ENCODE measurements at places on chromosomes 1 and 21.

DNA sequence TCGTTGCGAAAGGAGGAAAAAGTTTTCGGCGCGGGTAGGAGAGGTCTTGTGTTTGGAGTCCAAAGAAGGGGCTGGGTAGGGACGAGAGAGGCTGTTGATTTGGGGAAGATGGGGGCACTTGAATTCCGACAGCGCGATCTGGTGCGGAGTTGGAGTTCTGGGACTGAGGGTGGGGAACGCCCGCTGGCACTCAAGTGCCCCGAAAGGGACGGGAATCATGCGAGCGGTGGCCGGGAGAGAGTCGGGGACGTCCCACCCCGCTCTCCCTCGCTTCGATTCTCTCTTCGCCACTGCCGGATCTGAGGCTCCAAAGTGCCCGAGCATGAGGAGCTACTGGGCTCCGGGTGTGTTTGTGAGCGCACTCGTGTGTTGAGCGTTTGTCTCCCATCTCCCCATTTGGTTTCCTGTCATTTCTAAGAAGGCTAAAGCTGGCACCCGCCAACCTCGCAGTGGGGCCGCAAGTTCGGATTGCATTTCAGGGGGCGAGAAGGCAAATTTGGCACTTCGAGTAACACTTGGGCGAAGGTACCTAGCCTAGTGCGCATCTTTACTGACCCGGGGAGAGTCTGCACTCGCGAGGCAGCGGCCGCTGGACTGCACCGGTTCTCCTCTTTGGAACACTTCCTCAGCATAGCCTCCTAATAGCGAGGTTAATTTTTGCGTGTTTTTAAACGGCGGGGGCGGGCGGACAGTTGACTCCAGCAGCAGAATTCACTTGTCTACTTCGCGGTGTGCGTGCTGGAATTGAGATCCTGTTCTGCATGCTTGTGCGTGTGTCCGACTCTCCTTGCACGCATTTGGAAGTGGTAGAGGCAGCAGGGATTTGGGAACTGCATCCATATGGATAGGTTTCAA lies 1.2 kb downstream of the CHRM3 start:
- no peak for DNase-seq

- no peak for DNase-seq
Measured at GRCh38 chr1:196344453-196344852, 263.8 kb downstream of the KCNT2 start.

GRCh38 chr21:46545363-46545762 lies 59.5 kb downstream of the S100B start:
- DNase-seq = no peak

DNA sequence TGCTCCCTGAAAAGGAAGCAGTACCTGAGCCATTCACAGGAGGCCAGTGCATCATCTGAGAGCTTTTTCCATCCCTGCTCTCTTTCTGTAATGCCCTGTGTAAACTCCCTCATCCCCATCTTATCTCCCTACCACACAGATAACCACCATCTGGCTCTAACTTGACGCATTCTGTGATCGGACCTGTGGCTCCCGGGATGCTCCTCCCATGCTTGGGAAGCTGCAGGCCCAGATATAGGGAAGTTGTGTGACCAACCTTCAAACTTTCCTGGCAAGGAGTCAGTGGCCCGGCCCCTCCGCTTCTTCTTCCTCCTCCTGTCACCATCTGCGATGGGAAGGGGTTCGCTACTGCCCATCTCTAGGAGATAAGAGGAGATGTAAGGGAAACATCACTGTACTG lies 21.1 kb downstream of the MKNK1 start:
- no peak for DNase-seq

- no peak for DNase-seq
Measured at GRCh38 chr1:86861424-86861823, 52.5 kb downstream of the SELENOF start.

- DNase-seq = no peak
Measured at GRCh38 chr1:112256411-112256810, 139.6 kb upstream of the CTTNBP2NL start.

- no peak for DNase-seq
Measured at GRCh38 chr1:22273686-22274681, 131.1 kb upstream of the WNT4 start.

- DNase-seq = no peak
Measured at GRCh38 chr1:93749487-93749886, 67.8 kb upstream of the BCAR3 start.

DNA sequence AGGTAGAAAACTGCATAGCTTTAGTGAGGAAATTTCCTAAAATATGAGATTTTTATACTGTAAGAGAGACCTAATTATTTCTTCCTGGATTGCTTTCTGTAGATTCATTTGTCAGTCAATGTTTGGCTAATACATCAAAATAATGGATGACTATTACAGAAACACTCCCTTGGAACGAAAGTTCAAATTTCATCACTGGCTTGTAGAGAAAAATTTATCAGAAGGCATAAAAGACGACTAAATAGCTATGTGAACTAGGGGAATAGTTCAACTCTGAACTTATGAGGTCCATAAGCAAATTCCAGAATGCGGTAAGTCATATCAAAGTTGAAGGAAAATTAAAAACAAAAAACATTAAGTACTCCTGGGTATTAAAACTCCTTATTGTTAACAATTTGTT lies 36.0 kb downstream of the WNT2B start:
- DNase-seq = no peak

DNA sequence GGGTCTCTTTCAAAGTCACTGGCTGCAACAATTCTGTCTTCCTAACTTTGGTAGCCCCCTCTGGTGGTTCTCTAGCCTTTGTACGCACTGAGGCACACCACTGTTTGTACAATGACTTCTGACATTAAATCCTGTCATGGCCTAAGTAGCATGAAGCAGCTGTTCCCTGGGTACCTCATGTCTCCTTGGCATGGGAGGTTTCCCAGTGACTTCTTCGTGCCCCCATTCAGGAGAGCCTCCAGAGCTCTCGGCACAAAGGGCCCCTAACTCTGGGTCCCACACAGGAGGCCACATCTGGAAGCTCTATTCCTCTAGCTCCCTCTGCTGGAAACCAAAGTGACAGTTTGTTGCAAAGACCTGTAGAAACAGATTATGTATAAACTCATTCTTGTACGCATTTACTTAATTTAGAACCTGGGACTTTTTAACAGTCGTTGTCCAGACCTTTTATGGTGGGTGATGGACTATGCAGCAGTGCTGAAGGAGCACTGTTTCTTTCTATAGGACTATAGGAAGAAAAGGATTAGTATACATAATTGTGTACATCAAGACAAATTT lies 13.4 kb downstream of the SWT1 start:
- DNase-seq = peak; percentile 3

Measured in activated effector memory CD4-positive, alpha-beta T cell treated with Interleukin-2 at 50 U/mL for 16 hours (primary cell).